ENCODE measurements at places on chromosomes 2 and 18.

DNA sequence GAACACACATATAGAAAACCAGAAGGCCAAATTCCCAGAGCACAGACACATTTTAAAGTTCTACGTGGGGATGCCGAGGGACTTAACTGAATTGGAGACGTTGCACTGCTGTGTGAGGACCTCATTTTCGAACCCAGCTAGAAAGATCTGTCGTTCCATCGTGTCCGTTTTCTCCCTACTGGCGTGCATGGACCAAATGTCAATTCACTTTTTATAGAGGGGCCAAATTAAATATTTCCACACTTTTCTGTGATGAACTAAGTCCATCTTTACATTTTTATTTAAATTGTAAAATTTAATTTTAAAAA, 692 bp upstream of the TSHZ1 start:
- no peak for DNase-seq

- DNase-seq, result no peak
Measured at GRCh38 chr2:120489023-120489422, 143.1 kb downstream of the INHBB start.

GRCh38 chr2:219497495-219498279, 1.0 kb upstream of the GMPPA start:
- DNase-seq, result peak; percentile 68

DNA sequence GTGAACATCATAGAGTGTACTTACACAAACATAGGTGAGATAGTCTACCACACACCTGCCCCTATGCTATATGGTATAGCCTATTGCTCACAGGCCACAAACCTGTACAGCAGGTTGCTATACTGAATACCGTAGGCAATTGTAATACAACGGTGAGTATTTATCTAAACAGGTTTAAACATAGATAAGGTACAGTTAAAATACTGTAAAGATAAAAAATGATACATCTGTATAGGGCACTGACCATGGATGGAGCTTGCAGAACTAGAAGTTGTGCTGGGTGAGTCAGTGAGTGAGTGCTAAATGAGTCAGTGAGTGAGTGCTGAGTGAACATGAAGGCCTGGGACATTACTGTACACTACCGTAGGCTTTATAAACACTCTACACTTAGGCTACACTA, 267.0 kb upstream of the HS6ST1 start:
- DNase-seq, result no peak

- no peak for DNase-seq
Measured at GRCh38 chr2:99953750-99954149, 188.6 kb downstream of the AFF3 start.

GRCh38 chr2:71995067-71995665, 152.5 kb downstream of the CYP26B1 start:
- DNase-seq, result no peak

- no peak for DNase-seq
Measured at GRCh38 chr18:54357082-54357659, 487 bp downstream of the STARD6 start.

DNA sequence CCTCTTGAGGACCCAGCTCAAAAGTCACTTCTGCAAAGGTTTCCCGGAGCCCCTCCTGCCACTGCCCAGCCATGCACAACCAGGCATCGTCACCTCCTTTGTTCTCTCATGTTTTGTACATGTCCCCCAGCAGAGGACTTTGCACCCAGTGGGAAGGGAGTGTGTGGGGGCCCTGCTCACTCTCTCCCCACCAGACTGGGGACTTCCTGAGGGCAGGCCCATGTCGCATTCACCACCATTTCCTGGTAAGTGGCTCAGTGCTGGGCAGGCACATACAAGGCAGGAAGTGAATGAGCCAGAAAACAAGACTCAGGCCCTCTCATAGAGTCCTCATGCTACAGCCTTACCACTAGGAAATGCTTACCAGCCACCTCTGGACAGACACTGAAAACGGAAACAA, 18.9 kb downstream of the MRPL35 start:
- no peak for DNase-seq

GRCh38 chr2:115678129-115678528, 1235.7 kb downstream of the DPP10 start:
- DNase-seq, result no peak

GRCh38 chr2:50657735-50658134, 374.2 kb downstream of the NRXN1 start:
- no peak for DNase-seq

DNA sequence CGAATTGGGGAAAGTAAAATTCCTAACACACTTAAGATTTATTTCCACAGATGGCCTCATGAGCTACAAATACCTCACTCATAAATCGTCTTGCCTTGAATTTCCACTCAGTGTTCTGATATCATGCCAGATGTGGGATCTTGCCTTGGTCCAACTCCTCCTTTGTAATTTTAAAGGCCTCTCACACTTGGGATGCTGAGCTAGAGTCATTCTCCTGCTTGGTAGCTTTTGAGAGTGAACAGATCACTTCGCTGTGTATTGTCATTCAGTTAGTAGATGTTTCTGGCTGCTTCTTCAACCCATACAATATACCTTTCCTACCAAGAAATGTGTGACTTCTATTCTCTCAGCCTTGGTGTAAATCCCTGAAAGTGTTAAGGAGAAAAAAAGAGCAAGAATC, 309.2 kb downstream of the NRXN1 start:
- DNase-seq, result no peak

DNA sequence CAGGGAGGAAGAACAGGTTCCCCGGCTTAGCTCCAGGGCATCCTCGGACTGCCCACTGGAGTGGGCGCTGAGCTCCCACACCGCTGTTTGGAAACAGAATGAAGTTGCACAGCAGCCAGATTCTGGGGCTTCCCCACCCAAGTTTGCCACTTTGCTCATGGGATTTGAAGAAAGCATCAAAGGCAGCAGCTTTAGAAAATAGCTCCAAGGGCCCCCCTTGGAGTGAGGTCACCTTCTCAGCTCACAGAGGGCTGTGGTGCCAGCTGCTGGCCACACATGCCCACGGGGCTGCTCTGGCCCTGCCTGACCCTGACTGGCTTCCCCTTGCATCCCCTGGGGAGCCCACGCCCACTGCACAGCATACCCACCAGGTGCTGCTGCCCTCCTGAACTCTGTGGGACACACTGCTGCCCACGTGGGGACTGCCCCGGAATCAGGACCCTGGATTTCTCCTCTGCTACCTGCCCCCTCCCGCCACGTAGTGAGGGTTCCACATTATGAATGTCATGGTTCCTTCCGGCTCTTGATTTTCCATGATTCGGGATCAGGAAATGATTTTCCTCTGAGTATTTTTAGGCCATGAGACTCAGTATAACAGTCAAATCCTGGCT, 70.3 kb downstream of the TGOLN2 start:
- DNase-seq, result no peak

DNA sequence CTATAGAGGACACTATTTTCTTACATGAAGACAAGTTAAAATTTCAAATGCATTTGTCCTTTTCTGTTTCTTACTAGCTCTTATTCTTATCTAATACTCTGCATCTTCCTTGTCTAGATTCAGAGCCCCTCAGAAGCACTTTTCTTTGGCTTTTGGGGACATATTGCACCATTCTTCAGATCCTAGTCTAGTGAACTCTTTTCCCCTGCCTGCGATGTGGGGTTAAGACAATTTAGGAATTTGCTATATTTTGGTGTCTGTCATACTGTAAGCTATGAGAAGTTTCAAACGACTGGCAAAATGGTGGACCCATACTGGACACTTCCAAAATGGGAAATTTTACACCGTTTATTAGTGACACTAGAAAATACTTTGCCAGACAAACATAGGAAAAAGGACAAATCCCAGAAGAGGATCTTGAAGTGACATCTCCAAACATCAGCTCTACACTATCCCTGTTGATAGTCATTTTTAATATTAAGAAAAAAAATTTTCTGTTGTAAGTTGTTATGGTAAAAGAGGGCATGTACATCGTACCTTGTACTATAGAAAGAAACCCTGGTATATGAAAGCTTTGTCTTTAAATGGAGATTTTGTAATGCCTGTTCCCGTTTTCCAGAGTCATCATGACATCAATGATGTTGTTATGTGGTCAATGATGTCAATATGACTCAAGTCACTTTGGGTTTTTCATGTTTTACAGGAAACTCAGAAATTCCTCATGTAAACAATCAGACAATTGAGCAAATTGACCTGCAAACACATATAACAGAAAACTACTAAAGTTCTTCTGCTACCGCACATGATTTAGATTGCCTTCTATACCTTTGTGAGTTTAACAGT, 4.4 kb upstream of the KYNU start:
- DNase-seq, result no peak

Measured in CD4-positive, alpha-beta T cell treated with Interleukin-15 for 1 hour (primary cell).